ENCODE measurements at places on chromosomes 6 and 20.

- no peak for DNase-seq
Observed at GRCh38 chr20:18811186-18811585, 2.4 kb upstream of the SCP2D1 start.

- no peak for DNase-seq
Observed at GRCh38 chr6:131362070-131362469, 211.0 kb upstream of the ARG1 start.

- DNase-seq: no peak
Observed at GRCh38 chr6:32291543-32291942, 67.7 kb upstream of the NOTCH4 start.

DNA sequence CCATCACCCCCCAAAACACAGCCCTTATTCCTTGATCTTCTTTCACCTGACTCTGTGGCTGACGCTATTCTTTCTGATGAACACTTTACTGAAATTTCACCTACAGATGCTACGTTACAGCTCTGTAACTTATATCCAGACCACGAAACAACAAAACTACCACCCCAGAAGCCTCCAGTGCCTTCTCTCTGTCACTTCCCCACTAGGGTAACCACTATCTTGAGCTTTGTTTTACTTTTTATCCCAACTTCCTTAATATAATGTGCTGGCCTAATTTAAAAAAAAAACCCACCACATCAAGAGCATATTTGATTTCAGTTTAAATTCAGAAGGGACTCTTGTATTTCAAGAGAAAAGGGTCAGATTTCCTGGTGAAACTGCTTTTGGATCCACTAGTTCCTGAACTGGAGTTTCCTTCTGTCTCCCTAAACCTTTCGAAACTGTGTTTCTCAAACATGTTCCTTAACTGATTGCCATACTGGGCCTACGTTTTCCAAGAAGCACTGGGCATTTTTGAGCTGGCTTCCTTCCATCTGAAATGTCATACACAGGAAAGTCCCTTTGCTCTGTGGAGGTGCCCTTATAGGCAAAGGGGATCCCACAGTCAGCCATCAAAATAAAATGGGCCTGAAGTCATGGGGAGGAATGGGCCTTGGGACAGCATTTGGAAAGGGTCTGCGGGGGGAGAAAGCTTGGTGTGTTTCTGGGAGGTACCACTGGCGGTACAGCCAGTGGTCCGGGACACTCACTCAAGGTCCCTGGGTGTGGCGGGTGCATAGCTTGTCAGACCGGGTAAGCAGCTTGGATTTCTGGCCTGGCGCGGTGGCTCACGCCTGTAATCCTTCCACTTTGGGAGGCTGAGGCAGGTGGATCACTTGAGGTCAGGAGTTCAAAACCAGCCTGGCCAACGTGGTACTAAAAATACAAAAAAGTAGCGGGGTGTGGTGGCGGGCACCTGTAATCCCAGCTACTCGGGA is 25.8 kb upstream of the RTF2 start:
- no peak for DNase-seq

DNA sequence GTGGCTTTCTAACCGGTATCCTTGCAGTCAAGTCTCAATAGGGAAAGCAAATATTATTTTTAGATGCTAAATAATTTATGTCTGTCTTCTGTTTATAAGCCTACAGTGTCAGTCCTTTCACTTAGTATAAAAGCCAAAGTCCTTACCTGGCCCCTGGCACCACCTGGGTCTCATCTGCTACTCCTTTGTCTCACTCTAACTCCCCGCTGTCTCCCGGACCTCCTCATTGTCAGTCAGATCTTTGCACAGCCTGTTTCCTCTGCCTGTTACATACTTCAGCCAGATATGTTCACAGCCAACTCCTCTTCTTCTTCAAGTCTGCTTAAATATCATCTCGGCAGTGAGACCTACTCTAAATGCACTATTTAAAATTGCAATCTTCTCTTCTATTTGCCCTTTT is 84.2 kb downstream of the THEMIS start:
- no peak for DNase-seq

DNA sequence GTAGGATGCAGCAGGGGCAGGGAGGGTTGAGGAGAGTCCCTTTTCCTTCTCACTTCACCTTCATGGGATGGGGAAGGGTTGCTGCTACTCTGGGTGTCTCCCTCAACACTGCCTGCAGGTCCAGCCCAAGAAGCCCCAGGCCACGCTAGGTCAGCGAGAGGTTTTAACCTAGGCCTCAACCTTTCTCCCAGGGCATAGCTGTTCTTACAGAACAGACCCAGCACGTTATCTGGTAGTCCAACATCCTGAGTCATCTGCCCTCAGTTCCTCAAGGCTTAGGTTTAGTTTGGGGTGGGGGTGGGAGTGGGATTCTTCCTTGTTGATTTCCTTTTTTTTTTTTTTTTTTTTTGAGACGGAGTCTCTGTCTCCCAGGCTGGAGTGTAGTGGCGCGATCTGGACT is 15.8 kb downstream of the LRRC73 start:
- no peak for DNase-seq

- no peak for DNase-seq
Observed at GRCh38 chr6:106204961-106205360, 118.8 kb downstream of the PRDM1 start.

DNA sequence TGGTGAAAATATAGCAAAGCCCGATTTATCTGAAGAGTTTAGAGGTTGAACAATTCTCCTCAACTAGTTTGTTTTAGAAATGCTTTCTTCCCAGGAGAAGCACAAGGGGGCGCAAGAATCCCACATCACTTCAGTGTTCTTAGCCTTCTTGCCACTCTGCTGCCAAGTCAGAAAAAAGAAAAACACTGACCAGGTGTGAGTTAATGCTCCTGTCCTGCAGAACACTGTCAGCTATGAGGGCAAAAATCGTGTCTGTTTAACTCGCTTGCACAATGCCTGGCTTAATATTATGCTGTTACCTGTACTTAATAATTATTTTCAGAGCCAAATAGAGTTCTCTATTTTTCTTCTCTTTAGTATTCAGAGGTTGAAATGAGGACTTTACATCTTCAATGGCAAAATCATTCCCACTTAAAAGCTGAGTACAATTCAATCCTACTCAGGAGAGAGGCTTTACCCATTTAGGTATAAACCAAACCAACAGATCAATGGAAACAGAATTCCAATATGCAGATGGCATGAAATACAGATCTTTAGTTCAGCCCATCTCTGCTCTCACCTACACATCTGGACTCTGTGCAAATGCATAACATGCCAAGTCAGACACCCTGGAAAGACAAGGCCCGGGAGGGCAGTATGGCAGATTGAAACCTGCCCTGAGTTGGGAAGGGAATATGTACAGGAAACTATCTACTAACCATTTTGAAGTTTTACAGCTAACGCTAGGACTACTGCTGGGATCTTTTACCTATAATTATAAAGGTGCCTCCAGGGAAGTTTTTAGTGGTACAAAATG is 71.4 kb upstream of the TULP1 start:
- peak; percentile 34 for DNase-seq

GRCh38 chr6:18347021-18347577 is 40.1 kb upstream of the RNF144B start:
- no peak for DNase-seq

- DNase-seq: no peak
Observed at GRCh38 chr6:23394681-23395080, 731.3 kb upstream of the NRSN1 start.

DNA sequence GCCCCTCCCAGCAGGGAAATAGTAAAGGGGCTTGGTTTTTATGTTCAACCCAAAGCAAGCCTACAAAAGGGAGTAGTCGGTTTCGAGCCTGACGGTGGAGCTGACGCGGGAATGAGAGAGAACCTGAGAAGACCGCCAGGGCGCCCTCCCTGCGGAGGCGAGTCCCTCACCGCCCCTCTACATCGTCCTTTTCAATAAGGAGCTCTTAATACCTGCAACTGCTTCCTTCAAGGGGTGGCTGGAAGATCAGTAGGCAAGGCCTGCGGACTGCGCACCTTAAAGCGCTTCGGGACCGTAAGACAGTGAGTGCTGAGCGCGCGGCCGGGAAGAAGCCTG is 709 bp upstream of the ZNF76 start:
- DNase-seq: no peak

DNA sequence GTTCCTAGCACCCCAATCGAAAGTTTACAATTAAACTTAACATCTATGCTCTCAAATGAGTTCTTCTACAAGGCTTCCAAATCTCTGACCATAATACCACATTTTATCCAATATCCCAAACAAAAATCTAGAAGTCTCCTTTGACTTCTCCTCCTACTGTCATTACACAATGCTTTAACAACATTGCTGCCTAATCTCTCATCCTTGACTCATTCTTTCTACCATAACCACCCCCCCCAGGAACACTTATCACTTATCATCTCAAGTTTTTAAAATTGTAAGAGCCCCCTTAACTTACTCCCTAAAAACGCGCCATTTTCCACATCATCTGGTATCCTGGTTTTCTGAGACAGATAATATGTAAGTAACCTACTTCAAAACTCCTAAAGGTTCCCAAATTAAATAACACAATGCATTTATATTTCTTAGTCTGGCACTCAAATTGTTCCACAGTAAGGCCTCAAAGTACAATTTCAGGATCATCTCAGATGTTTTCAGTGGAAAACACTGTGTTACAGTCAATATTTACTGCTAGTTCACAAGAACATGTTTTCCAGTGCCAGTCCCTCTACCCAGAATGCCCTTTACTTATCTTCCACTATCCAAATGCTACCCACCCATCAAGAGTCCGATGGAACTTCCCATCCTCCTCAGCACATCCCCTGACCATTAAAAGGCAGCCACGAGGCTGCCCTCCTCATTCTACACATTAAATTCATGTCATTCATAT is 308.2 kb upstream of the THEMIS start:
- DNase-seq: no peak

DNA sequence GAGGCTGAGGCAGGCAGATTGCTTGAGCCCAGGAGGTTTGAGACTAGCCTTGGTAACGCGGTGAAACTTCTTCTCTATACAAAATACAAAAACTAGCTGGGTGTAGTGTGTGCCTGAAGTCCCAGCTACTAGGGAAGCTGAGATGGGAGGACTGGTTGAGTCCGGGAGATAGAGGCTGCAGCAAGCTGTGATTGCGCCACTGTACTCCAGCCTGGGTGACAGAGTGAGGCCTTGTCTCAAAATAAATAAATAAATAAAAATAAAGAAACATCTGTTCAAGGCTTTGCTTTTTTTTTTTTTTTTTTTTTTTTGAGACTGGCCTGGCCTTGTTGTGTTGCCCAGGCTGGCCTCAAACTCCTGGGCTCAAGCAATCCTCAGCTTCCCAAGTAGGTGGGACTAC is 23.7 kb upstream of the SLC23A2 start:
- no peak for DNase-seq

- DNase-seq: no peak
Observed at GRCh38 chr20:20369250-20370093, 1.6 kb downstream of the INSM1 start.

DNA sequence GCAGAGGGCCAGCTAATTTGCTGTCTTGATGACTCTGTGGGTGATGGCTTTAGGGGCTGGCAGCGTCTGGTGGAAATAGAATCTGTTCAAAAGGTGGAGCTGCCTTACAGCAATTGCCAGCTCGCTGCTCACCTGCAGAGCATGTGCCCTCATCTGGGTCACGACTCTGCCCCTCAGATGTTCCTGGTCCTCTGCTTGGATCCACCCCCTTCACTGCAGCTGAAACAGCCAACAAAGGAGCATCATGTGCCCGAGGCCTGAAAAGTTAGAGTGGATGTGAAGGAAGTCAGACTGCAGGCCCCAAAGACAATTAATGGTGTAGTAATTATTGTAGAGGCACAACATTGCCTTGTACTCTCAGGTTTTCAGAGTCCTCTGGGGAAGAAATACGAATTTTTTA is 19.9 kb downstream of the RREB1 start:
- no peak for DNase-seq

DNA sequence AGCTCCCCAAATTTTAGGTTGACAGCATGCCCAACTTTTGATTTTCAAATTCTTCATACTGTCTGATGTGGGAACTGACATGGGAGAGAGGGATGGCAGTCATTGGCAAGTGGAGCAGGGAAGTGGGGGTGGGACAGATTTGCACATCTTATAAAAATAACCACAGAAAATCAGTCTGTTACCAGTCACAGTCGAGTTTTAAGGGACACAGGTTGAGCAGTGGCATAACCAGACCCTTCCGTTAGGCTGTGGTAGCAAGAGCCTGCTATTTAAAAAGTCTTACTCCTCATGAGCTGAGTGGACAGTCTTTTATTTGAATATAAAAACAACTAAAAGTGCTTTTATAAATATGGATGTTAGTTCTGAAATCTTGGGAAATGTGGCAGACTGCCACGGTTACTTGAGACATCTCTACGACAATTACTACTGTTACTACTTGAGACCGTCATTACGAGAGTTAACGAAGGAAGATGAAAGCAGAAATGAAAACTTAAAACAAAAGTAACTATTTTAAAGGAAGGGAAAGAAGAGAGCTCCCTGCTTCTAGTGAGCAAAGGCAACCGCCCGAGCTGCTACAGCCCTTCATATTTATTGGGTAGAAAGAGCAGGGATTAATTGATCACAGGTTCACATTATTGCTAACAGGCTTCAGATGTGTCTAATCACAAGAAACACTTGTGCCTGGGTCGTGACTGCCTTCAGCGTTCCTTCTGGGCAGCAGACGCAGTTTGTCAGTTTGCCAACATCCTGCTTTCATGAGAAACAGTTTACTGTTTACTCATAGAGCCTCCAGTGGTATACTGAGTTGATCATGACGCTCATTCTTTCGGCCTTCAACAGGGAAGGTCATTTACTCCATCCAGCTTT is 71.3 kb downstream of the EFHC1 start:
- no peak for DNase-seq

DNA sequence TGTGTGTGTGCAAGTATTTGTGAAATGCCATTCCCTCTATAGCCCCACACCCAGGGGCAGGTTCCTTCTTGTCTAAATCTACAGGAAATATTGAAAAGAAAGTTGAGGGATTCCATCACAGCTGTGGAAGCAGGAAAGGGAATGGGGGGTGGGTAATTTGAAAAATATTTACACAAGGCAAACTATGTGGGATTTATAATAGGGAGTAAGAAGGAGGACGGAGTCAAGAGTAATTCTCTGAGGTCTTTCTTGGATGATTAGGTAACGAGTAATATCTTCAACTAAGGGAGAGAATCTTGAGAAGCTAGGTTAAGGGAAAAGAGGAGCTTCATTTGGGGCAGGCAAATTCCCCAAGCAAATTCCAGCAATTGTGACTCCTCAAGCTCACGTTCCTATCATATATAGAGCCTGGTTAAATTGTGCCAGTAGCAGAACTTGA is 113.5 kb upstream of the SGK1 start:
- no peak for DNase-seq

DNA sequence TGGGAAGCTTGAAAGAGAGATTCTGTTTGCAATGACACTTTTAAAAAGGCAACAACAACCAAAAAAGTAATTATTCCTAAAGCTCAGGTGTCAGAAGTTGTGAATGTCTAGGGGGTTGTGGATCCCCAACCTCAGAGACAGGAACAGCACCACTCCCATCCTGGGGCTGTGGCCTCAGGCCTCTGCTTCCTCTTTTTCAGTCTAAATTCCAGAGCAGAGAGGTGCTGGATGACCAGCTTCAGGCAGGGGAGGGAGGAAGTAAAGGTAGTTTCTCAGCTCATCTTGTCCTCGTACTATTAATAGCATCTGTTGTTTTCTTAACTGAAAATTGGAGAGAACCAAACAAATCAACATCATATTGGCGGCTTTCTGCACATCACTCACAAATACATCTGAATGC is 8.3 kb downstream of the NT5E start:
- no peak for DNase-seq

- no peak for DNase-seq
Observed at GRCh38 chr20:14609328-14610221, 272.2 kb upstream of the FLRT3 start.

- no peak for DNase-seq
Observed at GRCh38 chr6:40640599-40641227, 53.5 kb upstream of the LRFN2 start.
